ENCODE measurements at places on chromosomes 1 and 21. TPM values are rescaled to one million over a fixed set of nuclear protein-coding genes. Genes with fewer than 3 reads are reported as not detected.

FGR gene
- 14.1 TPM for total RNA-seq

GRCh38 chr1:185345913-185346720 is 29.1 kb upstream of the IVNS1ABP start:
- no peaks in the 10 kb centered on the region for H3K36me3 ChIP-seq
- DNase-seq, result no peak
- H3K4me1 ChIP-seq, result peaks cover 5% of the 10 kb centered on the region

IL20 gene
- total RNA-seq, result not detected

- H3K36me3 ChIP-seq, result no peaks in the 10 kb centered on the region
- no peak overlapping the region for H3K27ac ChIP-seq
Measured at GRCh38 chr1:109933856-109934711, 23.4 kb downstream of the CSF1 start.

DNA sequence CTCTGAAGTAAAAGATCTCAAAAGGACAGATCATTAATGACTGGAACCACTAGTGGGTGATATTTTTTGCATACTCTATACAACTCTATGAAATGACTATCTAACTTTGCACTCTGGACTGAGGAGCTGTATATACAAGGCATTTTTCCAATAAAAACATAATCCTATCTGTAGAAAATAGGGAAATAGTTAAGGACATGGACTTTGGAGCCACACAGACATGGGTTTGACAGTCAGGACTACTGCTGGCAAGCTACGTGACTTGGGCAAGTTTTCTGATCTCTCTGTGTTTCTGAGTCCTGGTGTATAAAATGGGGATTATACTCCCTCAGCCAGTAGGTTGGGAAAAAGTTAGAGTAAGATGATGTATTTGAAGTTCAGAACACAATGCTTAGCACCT is 20.9 kb upstream of the HSD3B2 start:
- no peak for DNase-seq
- no peak overlapping the region for H3K27ac ChIP-seq
- H3K4me3 ChIP-seq, result no peak overlapping the region
- H3K27me3 ChIP-seq, result no peaks in the 10 kb centered on the region
- no peaks in the 10 kb centered on the region for H3K4me1 ChIP-seq
- H3K36me3 ChIP-seq, result no peaks in the 10 kb centered on the region

UBE2U gene
- not detected for total RNA-seq

HSPG2 gene
- total RNA-seq, result 123 TPM

- no peak overlapping the region for H3K4me3 ChIP-seq
- H3K4me1 ChIP-seq, result peaks cover 4% of the 10 kb centered on the region
- DNase-seq, result no peak
- no peaks in the 10 kb centered on the region for H3K36me3 ChIP-seq
- H3K27me3 ChIP-seq, result no peaks in the 10 kb centered on the region
Measured at GRCh38 chr1:161404051-161404597, 36.4 kb upstream of the CFAP126 start.

GRCh38 chr1:101344745-101345144 is 107.9 kb downstream of the S1PR1 start:
- no peaks in the 10 kb centered on the region for H3K4me1 ChIP-seq
- H3K4me3 ChIP-seq, result no peak overlapping the region
- H3K36me3 ChIP-seq, result no peaks in the 10 kb centered on the region
- no peaks in the 10 kb centered on the region for H3K27me3 ChIP-seq
